ENCODE measurements at places on chromosomes 3 and 15.
A peak's percentile ranks its signal among the peaks of the same experiment; 100 is the strongest.

DNA sequence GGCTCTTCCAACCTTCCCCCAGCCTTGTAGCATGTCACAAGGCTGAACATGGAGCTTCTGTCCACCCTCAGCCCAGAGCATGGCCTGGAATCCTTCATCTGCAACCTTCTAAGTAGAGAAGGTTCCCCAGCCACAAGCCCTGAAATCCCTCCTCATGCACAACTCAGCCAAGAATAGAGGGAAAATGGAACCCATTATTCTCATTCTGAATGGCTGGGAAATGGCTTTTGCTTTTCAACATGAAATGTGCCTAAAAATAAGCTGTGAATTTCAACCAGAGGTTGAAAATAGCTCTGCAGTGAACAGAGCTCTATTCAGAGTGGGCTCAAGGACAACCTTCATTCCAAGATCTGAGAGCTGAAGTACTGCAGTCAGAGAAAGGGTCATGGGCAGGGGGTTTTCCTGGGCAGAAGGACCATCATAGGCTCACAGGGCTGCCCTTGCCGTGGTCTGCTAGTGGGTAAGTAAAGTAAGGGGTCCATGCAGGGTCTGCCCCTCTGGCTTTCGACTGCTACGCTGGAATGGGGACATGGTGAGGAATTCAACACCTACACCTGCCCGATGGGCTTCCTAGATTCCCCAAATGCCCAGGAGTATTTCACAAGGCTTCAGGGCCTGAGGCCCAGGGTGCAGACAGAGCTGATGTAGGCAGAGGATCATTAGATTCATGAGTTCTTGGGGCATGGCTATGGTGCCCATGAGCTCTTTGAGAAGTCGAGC, 35.9 kb downstream of the POC1A start:
- DNase-seq: no peak

GRCh38 chr15:60087561-60087960, 83.5 kb downstream of the FOXB1 start:
- DNase-seq: no peak

GRCh38 chr15:93980261-93980911, 251.0 kb upstream of the MCTP2 start:
- DNase-seq: no peak

DNA sequence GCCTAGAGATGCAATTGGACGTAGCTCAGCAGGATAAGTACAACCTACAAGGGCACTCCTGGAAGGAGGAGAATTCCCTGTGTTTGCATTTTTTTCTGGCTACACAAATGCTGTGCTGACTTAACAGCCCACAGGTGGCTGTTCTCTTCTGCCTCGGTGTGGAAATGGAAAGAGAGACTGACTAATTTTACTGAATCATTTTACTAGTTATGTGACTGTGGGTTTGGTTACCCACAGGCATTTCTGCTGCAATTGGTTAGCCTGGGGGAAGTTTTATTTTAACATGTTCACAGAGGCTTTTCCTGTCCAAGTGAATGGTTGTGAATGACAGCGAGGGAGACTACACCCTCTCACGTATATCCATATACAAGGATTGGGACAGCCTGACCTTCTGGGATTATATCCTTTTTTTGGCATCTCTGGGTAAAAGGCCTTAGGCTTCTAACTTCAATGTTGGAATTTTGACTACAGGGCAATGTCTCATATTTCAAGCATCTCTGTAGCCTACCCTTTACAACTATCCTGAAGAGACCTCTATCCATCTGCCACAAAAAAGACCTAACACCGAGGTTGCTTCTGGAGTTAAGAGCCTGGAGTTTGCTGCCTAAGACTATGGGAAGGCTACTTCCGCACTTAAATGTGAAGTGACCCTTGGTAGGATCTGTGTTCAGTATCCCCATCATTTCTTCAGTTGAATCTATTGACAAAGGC, 67.2 kb upstream of the TP63 start:
- peak; percentile 11 for DNase-seq

- DNase-seq: peak; percentile 42
These were observed 383.1 kb upstream of the TPRG1 start for GRCh38 chr3:188788621-188789081.

- no peak for DNase-seq
These were observed 34.1 kb downstream of the WNT7A start for GRCh38 chr3:13845806-13846205.
